AG08396 (cell line): ENCODE measurements at places on chromosomes 12 and 14.
A peak's percentile ranks its signal among the peaks of the same experiment; 100 is the strongest.

DNA sequence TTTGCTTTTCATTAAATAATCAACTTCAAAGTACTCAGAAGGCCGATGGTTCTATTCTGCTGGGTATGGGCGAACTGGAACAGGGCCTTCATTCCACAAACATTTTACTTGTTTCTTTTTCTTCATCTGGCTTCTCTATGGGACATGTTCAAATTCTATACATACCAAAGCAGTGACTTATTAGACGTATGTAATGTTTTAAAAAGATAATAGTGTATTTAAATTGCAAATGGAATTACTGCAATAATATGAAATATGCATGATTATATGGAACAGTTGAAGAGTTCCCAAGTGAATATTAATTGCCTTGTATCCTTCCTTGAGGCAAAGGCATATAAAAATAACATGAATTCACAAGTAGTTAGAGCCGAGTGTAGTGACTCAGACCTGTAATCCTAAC is 75.5 kb downstream of the FAR2 start:
- no peak for DNase-seq

GRCh38 chr12:52924764-52925716 is 20.2 kb upstream of the KRT8 start:
- peak; percentile 63 for DNase-seq

- DNase-seq, result no peak
Measured at GRCh38 chr12:55788546-55788945, 29.0 kb downstream of the SARNP start.

- DNase-seq, result no peak
Measured at GRCh38 chr12:66159123-66159522, 10.7 kb downstream of the TMBIM4 start.

DNA sequence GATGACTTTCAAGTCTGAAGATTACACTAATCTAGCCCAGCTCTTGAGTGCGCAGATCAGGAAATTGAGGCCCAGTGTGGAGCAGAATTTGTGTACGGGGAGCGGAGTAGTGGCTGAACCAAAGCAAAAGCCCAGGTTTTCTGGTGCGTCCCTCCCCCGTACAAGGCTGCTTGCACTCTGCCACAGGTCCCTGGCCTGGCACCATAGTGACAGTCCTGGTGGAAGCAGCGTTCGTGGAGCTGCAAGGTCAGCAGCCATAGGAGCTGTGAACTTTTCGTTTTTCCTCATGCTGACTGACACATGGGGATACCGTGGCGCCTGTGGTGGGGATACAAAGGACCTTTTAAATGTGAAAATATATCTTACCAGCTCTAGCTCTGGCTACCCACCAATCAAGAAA is 1.7 kb downstream of the EVL start:
- no peak for DNase-seq
